ENCODE measurements at places on chromosomes 13 and 19.

- no peak for DNase-seq
These were observed 10.7 kb upstream of the LIN7B start for GRCh38 chr19:49103331-49104085.

DNA sequence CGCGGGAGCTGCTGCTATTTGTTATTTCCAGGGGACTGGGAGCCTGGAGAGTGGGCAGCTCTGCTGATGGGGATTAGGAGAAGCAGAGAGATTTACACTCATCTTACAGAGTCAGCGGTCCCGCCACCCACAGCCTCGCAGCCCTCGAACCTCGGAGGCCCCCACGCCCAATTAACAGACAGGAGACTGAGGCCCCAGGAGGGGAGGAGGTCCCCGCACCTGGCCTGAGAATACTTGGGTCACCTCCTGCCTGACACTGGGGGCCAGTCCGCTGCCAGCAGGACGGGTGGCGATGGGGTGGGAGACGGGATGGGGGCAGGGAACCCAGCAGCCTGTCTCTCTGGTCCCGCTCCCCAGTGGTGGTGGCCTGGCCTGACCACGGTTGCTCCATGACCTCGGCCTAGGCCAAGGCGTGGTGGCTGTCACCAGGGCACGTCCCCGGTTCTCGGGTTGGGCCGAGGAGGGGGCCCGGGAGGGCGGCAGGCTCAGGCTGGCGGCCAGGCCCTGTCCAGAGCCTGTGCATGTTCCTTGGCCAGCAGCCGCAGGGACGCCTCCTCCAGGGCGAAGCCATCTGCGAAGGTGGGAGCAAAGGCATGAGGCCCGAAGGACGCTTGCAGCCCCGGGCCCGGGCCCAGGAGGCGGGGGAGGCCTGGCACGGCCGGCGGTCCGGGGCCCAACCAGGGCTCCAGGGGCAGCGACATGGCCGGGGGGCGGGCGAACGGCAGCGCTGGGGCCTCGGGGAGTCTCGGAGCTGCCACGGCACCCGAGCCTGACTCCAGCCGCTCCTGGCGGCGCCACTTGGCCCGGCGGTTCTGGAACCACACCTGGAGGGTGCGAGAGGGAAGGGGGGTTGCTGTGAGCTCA lies 1.7 kb downstream of the RAX2 start:
- no peak for DNase-seq

GRCh38 chr19:2636897-2637683 lies 65.4 kb downstream of the GNG7 start:
- peak; percentile 52 for DNase-seq

DNA sequence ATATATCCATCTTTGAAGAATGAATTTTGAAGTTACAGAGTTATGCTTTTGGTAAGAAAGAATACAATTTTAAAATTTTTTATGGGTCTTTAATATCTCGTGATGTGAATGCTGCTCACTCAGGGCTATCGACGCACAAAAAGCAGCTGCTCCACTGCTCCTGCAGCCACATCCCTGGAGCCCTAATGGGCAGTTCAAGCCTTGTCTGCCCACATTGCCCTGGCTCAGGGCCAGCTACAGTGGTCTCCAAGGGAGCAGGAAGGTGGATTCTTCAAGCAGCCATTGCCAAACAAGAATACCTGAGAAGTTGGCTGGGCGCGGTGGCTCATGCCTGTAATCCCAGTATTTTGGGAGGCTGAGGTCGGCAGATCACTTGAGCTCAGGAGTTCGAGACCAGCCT lies 85.8 kb downstream of the IPO5 start:
- DNase-seq, result no peak

DNA sequence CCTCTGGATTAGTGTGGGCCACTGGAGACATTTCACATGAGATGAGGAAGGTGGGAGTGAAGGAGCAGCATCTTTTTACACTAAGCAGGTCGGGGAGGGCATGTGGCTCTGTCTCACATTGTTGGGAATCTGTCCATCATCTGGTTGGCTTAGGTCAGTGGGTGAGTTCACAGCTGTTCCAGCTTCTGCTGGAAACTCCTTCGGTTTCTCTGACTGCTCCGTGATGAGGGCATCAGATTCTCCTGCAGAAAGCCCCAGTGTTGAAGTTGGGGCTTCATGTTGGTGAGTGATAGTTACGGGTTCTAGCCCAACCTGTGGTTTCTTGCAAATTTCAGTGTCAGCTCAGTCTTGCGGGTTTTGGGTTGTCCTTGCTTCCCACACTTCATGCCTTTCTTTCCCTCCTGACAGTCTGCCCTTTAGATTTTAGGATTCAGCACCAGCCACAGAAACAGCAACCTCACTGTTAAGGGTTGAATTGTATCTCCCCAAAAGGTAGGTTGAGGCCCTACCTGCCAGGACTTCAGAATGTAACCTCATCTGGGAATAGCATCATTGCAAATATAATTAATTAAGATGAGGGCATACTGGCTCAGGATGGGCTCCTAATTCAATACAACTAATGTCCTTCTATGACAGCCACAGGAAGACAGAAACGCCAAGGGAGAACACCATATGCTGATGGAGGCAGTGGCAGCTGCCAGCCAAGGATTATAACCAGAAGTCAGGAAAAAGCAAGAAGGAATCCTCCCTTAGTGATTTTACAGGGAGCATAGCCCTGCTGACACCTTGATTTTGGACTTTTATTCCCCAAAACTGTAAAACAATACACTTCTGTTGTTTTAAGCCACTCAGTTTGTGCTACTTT lies 7.6 kb upstream of the ALOX5AP start:
- DNase-seq, result no peak

DNA sequence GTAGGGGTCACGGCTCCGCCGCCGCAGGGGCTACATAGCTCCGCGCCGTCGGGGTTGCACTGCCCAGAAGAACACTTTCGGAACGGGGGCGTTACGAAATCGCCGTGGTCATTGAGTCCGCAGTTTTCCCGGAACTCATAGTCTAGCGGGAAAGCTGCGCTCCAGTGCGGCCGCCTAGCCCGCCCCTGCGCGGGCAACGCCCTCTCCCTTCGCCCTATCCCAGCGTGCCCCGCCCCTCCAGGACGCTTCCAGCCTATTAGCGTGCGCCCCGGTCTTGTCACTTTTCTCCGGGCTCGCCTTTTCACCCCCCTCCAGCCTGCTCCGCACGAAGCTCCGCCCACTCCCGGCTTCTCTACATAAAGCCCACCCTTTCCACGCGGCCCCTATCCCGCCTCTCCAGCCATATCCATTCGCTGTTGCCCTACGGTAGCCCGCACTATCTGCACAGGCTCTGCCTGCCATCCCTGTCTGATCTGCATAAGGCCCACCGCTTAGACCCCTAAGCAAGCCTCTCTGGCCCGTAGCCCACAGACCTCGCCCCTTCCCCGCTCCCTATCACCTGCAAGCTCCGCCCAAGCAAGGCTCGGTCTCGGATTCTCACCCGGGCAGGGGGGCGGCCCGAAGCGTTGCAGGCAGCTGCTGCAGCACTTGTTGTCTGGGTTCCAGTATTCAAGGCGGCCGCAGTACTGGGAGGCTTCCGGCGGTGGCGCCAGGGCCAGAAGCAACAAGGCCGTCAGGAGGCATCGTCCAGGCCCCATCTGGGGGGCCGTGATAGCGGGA lies 1.6 kb downstream of the IGFLR1 start:
- DNase-seq, result peak; percentile 92

- no peak for DNase-seq
These were observed 2.2 kb downstream of the CLEC11A start for GRCh38 chr19:50725218-50725910.

DNA sequence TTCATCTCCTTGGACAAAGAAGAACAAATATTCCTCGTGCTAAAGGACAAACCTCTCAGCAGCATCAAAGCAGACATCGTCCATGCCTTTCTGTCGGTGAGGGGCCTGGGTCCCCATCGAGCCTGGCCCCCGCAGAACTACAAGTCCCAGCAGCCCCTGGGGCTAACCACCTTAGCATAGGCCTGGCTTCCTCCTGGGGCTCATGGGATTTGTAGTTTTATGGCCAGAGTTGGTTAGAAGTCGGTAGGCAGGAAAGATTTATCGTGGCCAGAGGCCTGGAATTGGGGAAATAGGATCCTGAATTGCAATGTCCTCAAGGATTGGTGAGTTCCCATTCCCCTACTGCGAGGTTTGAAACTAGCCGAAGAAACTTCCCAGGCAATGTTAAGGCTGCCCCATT lies 19.6 kb downstream of the TMEM150B start:
- peak; percentile 9 for DNase-seq

DNA sequence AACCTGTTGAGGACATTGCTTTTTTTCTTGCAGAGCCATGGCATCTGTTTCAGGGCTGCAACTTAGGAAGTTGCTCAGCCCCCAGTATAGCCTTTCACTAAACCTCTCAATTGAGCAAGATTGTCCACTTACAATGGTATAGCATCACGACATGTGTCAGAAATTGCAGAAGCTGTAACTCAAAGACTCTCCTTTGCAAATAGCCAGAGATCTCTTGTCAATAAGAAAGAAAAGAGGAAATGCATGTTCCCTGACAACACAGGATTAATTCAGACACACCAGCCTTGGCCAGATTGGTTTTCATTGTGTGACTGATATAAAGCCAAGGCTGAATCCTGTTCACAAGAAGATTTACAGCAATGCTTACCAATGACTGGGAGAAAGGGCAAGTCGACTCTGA lies 38.7 kb upstream of the CYSLTR2 start:
- DNase-seq, result no peak

DNA sequence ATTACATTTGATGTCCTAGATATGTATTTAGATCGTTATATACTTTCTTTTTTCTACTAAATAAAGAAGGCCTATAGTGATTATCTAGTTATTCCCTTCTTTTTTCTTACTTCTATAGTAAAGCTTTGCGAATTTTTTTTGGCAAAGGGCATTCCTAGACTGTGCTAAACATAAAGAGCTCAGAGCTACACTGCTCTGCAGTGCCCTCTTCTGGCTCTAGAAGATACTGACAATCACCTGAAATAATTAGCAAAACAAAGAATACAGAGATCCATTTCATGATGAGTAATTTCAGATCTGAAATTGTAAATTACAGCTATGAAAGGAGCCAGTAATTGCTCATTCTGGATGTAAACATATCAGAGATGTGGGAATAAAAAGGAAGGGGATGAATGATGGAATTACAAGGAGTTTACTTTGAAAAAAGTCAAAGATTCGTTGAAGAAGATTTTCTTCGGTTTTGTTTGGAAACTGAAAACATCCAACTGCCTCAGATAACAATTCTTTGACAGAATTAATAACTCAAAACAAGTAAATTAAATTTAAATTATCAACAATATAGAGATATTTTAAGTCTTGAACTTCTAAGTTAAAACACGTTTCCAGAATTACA lies 288.5 kb downstream of the NALCN start:
- no peak for DNase-seq

GRCh38 chr13:97471711-97472110 lies 37.7 kb downstream of the RAP2A start:
- no peak for DNase-seq

GRCh38 chr13:26132756-26133155 lies 80.9 kb upstream of the SHISA2 start:
- no peak for DNase-seq

DNA sequence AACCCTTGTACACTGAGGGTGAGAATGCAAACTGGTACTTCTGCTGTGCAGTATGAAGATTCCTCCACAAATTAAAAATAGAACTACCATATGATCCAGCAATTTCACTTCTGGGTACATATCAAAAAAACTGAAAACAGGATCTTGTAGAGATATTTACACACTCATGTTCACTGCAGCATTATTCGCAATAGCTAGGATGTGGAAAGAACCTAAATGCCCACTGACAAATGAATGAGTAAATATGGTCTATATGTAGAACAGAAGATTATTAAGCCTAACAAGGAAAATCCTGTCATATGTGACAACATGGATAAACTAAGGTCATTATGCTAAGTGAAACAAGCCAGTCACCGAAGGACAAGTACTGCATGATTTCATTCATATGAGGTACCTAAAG lies 304.7 kb downstream of the ENOX1 start:
- DNase-seq, result no peak

DNA sequence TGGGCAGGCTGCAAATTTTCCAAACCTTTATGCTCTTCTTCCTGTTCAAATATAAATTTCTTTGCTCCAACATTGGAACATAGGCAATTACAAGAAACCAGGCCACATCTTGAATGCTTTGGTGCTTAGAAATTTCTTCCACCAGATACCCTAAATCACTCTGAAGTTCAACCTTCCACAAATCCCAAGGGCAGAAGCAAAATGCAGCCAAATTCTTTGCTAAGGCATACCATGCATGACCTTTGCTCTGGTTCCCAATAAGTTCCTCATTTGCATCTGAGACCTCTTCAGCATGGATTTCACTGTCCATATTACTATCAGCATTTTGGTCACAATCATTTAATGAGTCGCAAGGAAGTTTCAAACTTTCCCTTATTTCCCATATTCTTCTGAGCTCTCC lies 130.9 kb downstream of the DIAPH3 start:
- DNase-seq, result no peak

GRCh38 chr13:106927421-106927820 lies 359.5 kb upstream of the ARGLU1 start:
- DNase-seq, result no peak

DNA sequence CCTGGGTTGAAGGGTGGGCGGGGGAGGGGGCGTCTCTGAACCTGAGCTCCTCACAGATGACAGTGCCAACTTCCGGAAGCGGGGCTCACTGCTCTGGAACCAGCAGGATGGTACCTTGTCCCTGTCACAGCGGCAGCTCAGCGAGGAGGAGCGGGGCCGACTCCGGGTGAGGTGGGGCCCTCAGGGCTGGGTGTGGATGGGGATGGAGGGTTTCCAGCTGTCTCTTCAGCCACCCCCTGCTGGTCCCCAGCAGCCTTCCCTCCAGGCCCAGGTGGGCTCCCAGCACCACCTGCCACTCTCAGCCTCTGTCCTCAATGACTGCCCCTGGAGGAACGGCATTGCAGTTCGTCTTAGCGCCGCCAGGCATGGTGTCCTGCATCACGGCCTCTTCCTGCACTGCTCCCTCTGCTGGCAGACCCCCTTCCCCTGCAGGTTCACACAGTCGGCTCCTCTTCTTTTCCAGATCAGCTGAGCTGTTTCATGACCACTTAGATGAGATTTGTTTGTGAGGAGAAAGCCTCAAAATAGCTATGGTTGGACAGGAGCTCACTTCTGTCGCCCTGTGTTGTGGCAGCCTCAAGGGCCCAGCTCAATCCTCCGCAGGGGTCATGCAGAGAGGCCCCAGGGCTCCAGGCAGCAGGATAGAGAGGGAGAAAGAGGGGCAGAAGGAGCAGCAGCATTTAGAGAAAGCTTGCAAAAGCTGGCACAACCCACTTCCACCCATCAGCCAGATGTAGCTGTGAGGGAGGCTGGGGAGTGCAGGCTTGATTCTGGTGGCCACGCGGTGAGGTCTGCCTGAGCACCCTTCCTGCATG lies 2.5 kb upstream of the GARIN5A start:
- DNase-seq, result no peak

DNA sequence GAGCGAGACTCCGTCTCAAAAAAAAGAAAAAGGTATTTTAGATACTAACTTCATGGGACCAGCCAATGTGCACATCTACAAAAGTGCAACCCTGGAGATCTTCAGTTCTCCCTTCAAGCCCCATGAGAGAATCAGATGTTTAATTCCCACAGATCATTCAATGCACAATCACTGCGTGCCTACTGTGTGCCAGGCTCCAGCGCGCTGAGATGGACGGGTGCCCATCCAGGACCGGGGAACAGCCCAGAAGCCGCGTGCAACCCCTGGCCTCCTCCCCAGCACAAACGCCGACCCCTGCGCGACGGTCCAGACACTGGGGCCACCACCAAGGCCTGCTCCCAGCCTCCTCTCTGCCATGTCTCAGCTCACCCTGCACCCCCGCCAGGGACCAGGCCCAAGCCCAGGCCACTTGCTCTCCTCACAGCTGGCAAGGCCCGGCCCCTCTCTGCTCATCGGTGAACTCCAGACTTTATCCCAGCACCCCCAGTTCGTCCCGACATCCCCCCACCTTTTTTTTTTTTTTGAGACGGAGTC lies 5.3 kb downstream of the BTBD2 start:
- no peak for DNase-seq
